ENCODE measurements at places on chromosomes 2 and 18. TPM values are rescaled to one million over a fixed set of nuclear protein-coding genes. Genes with fewer than 3 reads are reported as not detected.

DNA sequence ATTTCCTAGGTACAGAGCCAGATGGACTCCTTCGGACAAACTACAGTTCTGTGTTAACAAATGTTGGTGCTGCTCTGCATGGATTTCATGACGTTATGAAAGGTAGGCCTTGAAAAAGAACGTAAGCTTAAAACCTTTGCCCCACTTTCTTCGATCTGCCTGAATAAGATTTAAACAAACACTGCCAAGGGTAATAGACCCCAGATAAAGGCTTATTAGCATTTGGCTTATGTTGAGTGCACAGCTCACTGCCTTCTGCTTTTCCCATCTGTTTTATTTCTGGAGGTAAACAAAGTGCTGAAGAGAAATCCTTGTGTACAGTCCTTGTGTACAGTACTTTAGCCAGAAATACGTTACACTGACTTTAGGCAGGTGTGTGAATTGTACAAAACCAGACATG, 50.0 kb upstream of the STON1 start:
- DNase-seq = no peak

ERMN gene
- polyA plus RNA-seq = not detected

SOX11 gene
- not detected for polyA plus RNA-seq

GKN1 gene
- polyA plus RNA-seq = 0.90 TPM

SCYGR4 gene
- not detected for polyA plus RNA-seq

DSC3 gene
- 1.1 TPM for polyA plus RNA-seq

GRCh38 chr18:44602380-44602779, 78.3 kb upstream of the SETBP1 start:
- DNase-seq = no peak

SLC35F5 gene
- 45.0 TPM for polyA plus RNA-seq

DNA sequence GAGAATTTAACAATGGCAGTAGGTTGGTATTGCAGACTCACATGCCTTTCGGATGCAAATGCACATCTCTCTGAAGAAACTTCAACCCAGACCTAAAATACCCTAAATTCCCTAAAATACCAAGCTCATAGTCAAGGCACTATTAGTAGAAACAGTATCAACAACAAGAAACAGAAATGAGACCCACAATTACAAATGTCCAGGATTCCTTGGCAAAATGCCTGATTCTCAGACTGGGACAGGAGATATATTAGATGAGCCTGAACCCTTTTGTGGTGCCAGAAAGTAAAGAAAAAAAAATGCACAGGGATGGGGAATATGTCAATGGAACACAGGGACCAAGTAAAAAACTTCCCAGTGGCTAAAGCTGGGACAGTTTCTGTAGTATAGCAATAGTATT, 77.2 kb downstream of the NAT8 start:
- DNase-seq = no peak

GRCh38 chr2:555164-555922, 121.9 kb downstream of the TMEM18 start:
- no peak for DNase-seq

DNA sequence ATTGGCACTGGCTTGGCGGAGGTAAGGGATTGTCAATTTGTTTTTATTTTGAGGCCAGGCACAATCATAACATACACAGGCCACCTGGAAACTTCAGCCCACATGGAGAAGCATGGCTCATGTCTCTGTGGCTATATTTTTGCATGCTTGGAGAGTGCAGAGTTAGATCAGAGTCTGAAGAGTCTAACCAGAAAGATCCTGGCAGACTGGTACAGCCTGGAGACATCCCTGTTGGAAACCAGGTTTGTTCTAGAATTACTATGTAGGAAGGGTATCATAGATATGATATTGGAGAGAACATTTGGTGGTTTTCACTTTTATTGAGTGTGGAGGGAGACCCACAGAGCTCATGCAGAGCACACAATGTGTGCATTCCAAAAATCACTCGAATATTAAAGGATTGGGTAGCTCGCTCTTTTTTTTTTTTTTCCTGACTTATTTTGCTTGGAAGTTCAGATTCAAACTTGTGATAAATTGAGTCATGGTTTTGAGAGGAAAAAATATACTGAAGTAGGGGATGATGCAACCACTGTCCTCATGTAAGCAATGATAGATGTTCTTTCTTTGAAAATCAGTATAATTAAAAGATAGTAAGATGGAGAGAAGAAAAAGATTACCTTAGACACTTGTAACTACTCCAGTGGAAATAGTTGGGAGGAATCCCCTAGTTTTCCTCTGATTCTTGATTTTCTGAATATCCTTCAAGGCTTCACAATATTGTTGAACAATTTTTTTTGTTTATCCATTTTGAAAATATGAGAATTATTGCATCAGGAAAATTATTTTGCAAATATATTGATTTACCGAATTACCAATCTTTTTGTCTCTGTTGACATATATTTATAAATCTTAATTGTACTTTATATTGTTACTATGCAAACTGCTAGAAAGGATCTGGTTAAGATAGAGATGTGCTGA, 185.7 kb upstream of the ZEB2 start:
- no peak for DNase-seq

MOB1A gene
- polyA plus RNA-seq = 72.6 TPM

DNA sequence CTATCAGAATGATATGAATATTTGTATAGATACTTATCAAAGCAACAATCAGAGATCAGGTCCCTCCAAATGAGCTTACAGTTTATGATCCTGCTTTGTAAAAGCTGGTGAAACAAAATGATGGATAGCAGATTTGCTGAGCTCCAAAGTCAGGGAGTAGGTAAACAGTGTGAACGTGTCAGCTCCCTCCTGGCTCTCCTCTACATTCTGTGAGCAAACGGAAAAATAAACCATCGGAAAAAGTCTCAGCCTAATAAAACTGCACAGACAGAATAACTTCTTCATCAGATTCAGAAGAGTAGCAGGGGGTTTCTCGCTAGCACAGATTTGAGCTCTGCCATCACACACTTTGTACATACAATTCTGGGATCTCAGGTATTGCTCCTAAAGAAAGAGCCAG, 51.3 kb downstream of the BCL11A start:
- DNase-seq = no peak

GPBAR1 gene
- 0.12 TPM for polyA plus RNA-seq

C2orf74 gene
- 41.8 TPM for polyA plus RNA-seq

- DNase-seq = no peak
Observed at GRCh38 chr2:172969166-172969565, 106.5 kb upstream of the MAP3K20 start.

DNA sequence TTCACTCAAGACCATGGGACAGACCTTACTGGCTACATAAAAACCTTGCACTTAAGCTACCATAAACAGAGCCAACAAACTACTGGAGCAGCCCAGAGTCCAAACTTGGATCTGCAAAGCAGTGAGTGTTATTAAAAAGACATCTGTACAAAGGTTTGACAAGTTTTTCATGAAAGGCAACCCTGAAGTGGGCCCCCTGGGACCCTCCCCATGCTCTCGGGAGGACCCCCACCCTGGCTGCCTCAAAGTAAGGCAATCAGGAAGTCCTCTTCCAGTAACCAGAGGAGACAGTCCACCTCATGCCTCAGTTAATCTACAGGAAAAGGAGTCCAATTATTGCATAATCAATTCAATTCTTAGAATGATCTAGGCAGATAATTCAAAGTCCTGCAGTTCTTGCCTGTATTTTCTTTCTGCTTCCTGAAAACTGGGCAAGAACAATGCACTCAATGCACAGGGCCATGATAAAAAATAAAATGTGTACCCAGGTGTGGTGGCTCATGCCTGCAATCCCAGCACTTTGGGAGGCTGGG, 69.7 kb downstream of the TBC1D8 start:
- DNase-seq = no peak

CCDC74B gene
- 4.8 TPM for polyA plus RNA-seq

DNA sequence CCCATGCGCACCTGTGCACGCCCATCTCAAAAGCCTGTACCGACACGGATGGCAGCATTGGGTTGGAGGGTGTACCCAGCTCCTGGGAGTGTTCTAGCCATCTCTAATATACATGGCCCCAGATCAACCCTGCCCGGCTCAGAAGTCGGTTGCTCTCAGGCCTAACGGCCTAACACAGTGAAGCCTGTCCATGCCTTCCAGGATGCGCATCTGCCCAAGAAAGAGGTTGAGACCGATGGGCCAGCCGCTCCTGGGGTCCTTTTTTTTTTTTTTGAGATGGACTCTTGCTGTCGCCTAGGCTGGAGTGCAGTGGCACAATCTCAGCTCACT, 32.1 kb downstream of the PDIA6 start:
- DNase-seq = no peak

DNA sequence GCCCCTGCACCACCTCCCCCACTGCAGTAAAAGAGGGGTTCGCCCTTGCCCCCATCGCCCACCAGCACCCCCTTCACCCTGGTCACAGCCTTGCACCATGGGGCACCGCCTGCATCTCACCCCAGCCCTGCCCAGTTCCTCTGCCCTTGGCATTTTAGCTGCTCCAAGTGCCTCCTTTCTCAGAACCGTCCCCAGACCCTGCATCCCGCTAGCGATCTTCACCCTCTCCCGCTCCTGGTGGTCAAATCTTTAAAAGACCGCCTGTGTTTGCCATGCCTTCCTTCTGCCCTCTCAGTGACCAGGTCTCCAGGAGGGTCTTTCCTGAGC, 114.7 kb upstream of the OTOS start:
- no peak for DNase-seq

- no peak for DNase-seq
Observed at GRCh38 chr2:223654384-223654915, 52.3 kb upstream of the SCG2 start.

FEV gene
- not detected for polyA plus RNA-seq

ATP8B1 gene
- polyA plus RNA-seq = 8.8 TPM

EXOC6B gene
- 15.5 TPM for polyA plus RNA-seq

All from A549 (cell line).